ENCODE measurements at places on chromosomes 16 and 17.
A peak's percentile ranks its signal among the peaks of the same experiment; 100 is the strongest.

- DNase-seq = no peak
These were observed 2.5 kb downstream of the ODAD4 start for GRCh38 chr17:41932816-41933389.

- DNase-seq = no peak
These were observed 8.4 kb downstream of the CEP112 start for GRCh38 chr17:66183529-66183928.

DNA sequence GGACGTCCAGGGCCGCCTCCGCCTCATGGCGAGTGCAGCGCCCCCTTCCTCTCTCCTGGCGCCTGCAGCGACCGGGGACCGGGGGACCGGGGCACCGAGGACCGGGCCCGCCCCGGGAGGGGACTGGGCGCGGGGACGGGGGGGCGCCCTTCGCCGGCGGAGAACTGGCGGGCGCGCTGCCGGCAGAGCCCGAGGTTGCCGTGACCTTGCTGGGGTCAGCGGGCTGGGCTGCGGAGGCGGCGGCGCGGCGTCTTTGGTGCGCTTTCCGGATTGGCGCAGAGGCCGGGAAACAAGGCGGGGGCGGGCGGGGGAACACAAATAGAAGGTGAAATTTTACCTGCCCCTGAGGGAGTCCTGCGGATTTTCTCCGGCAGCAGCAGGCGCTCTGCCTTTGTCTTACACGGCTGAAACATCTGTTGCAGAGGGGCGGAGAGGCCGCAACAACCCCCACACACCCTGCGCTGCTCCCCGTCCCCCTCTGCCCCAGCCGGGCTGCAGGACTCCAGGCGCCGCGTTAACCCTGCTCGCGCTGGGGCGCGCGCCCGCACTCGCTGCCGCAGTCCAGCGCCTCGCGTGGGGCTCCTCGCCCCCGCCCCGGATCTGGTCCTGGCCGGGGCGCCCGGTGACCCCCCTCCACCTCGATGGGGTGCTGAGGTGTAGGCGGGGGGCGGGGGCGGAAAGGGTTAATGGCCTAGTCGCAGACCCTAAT is 53.5 kb downstream of the SREBF1 start:
- peak; percentile 64 for DNase-seq

DNA sequence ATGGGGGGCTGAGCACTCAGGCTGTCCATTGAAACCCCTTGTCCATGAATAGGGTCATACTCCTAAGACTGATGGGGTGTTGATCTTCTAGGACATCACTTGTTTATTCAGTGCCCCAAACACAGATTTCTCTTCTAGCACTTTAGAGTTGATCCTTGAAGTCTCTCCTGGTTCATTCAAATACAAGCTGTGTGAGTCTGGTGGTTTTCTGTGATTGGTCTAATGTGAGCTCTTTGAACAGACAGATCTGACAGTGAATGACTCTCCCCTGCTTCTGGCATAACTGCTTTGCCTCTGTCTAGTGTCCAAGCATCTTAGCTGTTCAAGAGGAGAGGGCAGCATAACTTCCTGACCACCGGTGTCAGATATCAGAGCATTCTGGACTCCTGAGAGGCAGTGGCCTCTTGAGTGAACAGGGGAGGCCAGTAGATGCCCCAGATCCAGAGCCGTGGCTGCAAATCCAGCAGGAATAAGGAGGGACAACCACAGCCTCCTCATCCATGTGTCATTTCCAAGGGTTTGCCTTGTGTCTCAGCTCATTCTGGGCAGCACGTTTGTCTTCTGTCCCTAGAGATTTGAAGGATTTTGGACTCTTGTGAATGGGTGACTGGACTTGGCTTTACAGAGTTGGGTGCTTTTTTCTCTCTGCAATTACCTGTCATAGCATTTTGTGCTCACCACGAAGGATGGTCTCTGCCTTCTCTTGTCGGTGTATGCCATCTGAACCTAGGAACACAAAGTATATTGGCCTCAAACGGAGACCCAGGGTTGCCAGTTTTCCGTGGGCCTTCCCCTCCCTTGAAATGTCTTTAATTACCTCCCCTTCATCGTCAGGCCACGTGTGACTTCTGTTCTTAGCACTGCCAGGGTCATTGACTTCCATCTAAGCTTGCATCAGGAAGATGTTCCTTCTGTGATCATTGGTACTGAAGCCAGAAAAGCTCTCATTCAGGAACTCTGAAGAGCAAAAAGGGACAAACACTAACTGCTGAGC is 13.9 kb upstream of the CLEC18C start:
- no peak for DNase-seq

GRCh38 chr17:81120695-81121621 is 44.3 kb upstream of the PVALEF start:
- DNase-seq = no peak

- no peak for DNase-seq
These were observed 13.9 kb upstream of the HELZ start for GRCh38 chr17:67258821-67259468.

GRCh38 chr16:57846078-57846697 is 43.9 kb upstream of the KIFC3 start:
- peak; percentile 25 for DNase-seq

DNA sequence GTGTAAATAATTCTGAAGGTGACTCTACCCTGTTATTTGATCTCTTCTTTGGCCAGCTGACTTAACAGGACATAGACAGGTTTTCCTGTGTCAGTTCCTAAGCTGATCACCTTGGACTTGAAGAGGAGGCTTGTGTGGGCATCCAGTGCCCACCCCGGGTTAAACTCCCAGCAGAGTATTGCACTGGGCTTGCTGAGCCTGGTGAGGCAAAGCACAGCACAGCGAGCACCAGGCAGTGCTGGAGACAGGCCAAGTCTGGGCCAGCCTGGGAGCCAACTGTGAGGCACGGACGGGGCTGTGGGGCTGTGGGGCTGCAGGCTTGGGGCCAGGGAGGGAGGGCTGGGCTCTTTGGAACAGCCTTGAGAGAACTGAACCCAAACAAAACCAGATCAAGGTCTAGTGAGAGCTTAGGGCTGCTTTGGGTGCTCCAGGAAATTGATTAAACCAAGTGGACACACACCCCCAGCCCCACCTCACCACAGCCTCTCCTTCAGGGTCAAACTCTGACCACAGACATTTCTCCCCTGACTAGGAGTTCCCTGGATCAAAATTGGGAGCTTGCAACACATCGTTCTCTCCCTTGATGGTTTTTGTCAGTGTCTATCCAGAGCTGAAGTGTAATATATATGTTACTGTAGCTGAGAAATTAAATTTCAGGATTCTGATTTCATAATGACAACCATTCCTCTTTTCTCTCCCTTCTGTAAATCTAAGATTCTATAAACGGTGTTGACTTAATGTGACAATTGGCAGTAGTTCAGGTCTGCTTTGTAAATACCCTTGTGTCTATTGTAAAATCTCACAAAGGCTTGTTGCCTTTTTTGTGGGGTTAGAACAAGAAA is 5.1 kb downstream of the STH start:
- DNase-seq = no peak
